ENCODE measurements at places on chromosomes 7 and 10.

GRCh38 chr10:19119191-19119590 is 70.6 kb downstream of the MALRD1 start:
- DNase-seq: no peak

- no peak for DNase-seq
Observed at GRCh38 chr10:47031211-47031900, 120.1 kb downstream of the PTPN20 start.

GRCh38 chr7:27910326-27910725 is 170.4 kb downstream of the TAX1BP1 start:
- DNase-seq: no peak

DNA sequence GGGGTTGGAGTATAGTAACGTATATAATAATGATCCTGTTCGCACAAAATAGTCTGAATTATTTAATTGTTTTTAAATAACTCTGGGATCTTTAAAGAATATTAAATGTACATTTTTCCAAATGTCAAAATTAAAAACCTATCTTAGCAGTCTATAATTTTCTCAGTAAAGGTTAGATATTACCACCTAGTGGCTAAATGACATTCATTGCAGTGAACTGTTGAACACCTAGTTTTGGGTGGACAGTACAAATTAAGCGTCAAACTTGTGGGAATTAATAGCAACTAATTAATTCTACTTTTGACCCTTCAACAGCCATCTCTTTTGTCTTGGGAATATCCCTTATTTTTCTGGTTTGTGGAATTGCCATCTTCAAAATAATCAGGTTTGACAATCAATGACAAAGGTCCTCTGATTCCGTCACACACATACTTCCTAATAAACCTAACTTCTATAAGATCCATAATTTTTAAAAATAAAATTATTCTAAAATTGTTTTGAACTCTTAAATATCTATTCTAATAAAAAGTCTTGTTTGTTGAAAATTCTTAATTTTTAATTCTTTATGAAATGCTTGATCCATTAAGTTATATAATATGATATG is 165.7 kb downstream of the SEMA3D start:
- DNase-seq: no peak

DNA sequence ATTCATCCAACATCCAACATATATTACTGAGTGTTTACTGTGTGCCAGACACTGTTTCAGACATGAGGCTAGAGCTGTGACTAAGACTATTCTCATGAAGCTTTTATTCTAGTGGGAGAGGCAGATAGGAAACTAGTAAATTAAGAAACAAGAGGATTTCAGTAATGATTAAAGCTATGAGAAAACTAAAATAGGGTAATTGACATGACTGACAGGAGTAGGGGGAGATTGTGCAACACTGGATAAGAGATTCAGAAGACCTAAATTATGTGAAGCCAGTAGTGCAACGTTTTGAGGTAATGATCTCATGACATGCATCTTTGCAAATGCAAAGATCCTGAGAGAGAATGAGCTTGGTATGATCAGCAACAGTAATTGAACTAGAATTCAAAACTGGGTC is 48.6 kb upstream of the MKLN1 start:
- DNase-seq: no peak

GRCh38 chr10:71243756-71244395 is 31.5 kb downstream of the UNC5B start:
- DNase-seq: no peak

DNA sequence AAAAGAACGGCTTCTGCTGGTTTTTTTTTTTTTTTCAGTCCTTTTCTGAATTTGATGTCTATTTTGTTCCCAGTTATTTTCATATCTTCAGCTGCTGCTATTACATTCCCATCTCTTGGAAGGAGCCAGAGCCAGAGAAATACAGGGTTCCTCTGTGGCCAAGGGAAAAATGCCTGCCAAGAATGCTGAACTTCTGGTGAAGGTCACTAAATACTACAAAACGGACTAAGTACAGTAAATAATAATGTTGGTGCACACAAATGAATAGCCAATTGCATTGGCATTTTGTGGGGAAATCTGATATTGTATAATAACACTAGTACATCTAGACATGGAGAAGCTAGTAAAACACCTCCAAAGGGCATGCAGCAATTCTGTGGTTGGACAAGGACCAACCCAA is 56.3 kb upstream of the ZEB1 start:
- DNase-seq: no peak

DNA sequence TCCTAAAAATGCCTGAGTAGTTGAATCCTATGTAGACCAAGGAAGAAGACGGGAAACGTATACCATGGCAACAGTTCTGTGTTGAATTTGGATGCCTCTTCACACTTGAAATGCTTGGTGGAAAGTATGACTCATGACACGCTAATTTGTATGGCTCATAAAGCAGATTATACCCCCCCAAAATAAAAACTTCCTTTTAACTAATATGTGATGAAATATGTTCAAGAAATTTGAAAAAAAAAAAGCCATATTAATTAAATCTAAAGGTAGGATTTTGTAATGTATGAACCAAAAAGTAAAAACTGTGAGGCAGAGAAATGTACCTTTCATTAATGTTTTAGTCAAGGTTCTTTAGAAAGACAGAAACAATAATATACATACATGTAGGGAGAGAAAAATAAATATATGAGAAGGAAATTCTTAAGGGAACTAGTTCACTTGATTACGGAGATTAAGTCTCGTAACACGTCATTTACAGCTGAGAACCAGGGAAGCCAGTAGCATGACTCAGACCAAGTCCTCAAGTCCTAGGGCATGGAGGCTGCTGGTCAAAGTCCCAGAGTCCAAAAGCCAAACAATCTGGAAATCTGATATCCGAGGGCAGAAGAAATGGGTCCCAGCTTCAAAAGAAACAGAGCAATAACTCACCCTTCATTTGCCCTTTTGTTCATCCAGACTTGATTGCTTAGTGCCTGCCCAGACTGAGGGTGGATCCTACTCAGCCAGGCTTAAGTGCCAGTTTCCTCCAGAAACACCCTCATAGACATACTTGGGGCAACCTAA is 485.1 kb downstream of the SEMA3D start:
- no peak for DNase-seq

DNA sequence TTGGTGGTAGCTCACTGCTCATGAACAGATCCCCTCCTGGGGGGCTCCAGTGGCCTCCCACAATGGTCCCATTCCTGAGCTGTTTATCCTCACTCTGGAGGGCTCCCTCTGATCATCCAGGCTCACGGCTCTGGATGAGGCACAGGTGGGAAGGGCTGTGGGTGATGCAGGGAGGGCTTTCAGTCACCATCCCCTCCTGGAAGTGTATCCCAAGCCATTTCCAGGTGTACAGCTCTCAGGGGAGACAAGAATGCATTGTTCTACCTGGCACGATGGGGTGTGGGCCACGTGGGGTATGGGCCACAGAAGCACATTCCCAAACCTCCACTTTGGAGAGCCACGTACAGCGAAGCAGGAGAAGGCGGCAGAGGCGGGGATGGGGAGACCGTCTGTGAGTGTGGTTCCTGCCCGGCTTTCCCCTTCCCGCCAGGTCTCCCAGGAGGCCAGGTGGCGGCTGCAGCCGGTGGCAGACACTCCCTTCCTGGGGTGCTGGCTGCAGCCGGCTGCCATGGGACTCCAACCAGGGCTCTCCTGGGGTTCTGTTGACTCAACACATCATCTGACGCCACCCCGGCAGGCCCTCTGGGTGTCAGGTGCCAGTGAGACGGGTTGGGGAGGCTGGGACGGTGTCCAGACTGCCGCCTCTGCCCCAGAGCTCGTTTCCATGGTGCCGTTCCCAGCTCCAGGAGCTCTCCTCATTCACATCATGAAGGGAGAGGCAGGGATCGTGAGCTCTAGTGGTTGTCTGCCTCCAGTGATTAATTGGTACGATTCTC is 169.7 kb upstream of the RHEB start:
- DNase-seq: no peak

- no peak for DNase-seq
Observed at GRCh38 chr10:131310142-131310541, 1.4 kb downstream of the TCERG1L start.

- no peak for DNase-seq
Observed at GRCh38 chr10:123103944-123104343, 31.8 kb upstream of the HMX3 start.

GRCh38 chr10:77348082-77348481 is 289.5 kb downstream of the KCNMA1 start:
- no peak for DNase-seq

DNA sequence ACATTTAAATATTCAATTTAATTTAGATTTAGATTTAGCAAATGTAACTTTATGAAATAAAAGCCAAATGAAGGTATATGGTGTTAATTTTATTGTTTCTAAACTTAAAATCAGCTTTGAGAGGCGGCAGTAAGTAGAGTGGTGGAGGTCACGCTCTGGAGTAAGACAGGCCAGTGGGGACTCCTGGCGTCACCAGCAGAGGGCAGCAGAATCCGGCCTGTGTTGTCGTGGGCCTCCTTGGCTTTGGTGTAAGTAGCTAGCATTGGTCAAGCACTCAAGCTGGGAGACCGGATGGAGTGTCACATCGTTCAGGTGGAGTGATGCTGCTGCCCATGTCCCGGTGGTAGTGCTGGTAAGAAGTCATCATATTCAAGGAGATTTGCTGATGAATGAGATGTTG is 98.7 kb upstream of the DNAJB6 start:
- DNase-seq: no peak

DNA sequence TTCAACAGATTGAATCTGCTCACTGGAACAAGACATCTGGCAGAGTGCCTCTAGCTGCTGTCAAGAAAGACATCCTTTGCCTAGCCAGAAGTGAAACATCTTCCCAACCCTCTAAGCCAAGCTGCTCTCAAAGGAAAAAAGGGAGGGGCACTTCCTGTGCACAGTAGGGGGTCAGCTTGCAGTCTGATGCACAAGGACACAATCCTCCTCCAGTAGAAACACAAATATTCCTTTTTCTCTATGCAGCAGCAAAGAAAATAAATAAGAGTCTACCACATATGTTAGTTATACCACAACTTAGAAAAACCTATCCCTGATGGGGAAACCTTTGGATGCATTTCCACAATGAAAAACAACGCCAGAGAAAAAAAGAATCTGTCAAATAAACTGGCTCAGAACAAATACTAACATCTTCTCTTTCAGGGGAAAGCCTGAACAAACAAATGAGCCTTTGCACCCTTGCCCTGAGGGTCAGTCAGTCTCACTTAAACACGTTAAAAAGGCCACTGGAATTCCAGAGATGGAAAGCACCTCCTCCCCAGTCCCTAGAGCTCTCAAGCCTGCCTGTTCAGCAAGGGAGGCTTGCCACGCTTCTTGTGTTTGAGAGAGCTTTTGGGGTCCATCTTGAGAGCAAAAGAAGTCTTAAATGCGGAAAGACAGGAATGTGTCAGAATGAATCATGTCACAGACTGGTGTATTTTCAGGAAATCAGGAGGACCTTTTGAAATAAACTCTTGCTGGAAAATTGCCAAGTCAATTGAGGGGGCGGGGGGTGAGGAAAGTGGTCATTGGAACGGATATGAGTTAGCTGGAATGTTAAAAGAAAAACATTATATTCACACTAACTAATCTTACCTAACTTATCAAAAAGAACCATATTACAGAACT is 7.5 kb downstream of the LAMB1 start:
- DNase-seq: peak; percentile 77

- DNase-seq: no peak
Observed at GRCh38 chr7:126185959-126186580, 1066.7 kb downstream of the GRM8 start.

- DNase-seq: peak; percentile 69
Observed at GRCh38 chr7:13990319-13990983, 985 bp upstream of the ETV1 start.

DNA sequence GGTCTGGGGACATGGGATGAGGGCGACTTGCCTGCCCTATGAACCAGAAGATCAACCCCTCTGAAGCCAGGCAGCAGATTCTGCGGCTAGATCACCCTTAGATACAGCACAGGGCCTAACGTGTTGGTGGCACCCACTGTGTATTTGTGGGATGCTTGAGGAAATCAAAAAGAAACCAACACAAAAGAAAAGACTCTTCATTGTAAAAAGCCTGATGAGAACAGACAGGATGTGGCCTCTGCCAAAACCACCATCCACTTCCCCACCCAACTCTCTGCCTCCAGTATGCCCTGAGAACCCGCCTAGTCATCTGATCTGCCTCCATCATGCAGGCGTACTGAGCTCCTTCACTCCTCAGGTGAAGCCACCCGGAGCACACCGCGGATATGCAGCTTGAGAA is 97.2 kb upstream of the INSYN2A start:
- no peak for DNase-seq

DNA sequence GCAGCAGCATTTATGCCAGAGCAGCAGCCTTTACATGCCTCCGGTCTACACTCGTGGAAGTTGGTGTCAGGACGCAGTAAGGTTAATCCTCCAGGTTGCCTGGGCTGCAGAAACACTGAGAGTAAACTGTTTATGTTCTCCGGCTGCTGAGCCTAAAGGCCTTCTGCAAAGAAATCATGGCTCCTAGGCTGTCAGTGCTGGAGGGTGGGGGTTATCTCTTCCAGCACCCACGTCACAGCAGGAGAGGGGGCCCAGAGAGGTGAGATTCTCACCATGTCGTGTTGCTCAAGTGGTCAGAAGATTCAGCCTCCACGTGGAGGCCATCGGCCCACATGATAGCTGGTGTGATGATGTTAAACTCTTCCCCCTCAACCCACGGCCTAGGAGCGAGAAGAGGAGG is 41.2 kb downstream of the COL13A1 start:
- no peak for DNase-seq

- no peak for DNase-seq
Observed at GRCh38 chr10:122648599-122649428, 50.8 kb downstream of the C10orf120 start.

DNA sequence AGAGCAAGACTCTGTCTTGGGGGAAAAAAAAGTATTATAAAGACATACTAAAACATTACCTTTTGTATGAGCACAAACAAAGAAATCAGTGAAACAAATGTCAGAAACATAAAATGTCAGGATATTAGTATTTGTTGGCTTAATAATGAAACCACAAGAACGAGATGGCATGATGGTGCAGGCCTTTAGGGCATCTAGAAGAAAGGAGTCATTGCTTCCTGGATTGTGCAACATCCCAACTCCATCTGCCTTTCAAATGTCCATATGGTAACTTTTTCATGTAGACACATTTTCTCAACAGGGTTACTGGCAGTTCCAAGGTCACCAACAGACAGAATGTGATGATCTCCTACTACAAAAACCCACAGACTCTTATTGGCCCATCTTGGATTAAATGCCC is 96.6 kb downstream of the ZNF248 start:
- no peak for DNase-seq

- no peak for DNase-seq
Observed at GRCh38 chr7:151045262-151045661, 3.1 kb upstream of the ASIC3 start.

- DNase-seq: no peak
Observed at GRCh38 chr7:76513817-76514799, 3.8 kb downstream of the UPK3B start.

GRCh38 chr7:139321071-139321745 is 19.9 kb upstream of the FMC1 start:
- DNase-seq: no peak

GRCh38 chr7:29971566-29972314 is 17.9 kb downstream of the SCRN1 start:
- no peak for DNase-seq
